ENCODE measurements at places on chromosomes 5 and 9. TPM values are rescaled to one million over a fixed set of nuclear protein-coding genes. Genes with fewer than 3 reads are reported as not detected.

IFNA13 gene
- total RNA-seq: not detected

TNFSF15 gene
- total RNA-seq: not detected

PIP5K1B gene
- total RNA-seq: 0.88 TPM

MCIDAS gene
- not detected for total RNA-seq

SMU1 gene
- total RNA-seq: 18.1 TPM

TAS2R1 gene
- not detected for total RNA-seq

OTP gene
- total RNA-seq: not detected

PAEP gene
- total RNA-seq: not detected

SPAG8 gene
- 1.8 TPM for total RNA-seq

IL12B gene
- total RNA-seq: not detected

SPARC gene
- 991 TPM for total RNA-seq

IL13 gene
- total RNA-seq: not detected

SV2C gene
- 0.17 TPM for total RNA-seq

FCN1 gene
- total RNA-seq: 3.4 TPM

LCN12 gene
- not detected for total RNA-seq

CRHBP gene
- 2.0 TPM for total RNA-seq

SLC34A1 gene
- not detected for total RNA-seq

FBXO4 gene
- total RNA-seq: 33.9 TPM

FRMPD1 gene
- 0.22 TPM for total RNA-seq

SMC5 gene
- total RNA-seq: 47.4 TPM

LECT2 gene
- total RNA-seq: not detected

TLX3 gene
- not detected for total RNA-seq

FBLL1 gene
- total RNA-seq: not detected

PRDM12 gene
- not detected for total RNA-seq

CCL21 gene
- 4.4 TPM for total RNA-seq

SCGB3A2 gene
- not detected for total RNA-seq

SMIM33 gene
- total RNA-seq: not detected

C5orf63 gene
- total RNA-seq: 4.7 TPM

ZFP37 gene
- total RNA-seq: 1.3 TPM

C9orf50 gene
- not detected for total RNA-seq

SLC4A9 gene
- total RNA-seq: 0.17 TPM

SEMA5A gene
- total RNA-seq: 2.6 TPM

KIF24 gene
- 0.57 TPM for total RNA-seq

CARD6 gene
- total RNA-seq: 19.2 TPM
